Activated CD4-positive, alpha-beta T cell treated with anti-CD3 and anti-CD28 coated beads for 36 hours (primary cell): ENCODE measurements at places on chromosomes 13 and 19. TPM values are rescaled to one million over a fixed set of nuclear protein-coding genes. Genes with fewer than 3 reads are reported as not detected.

IZUMO1 gene
- total RNA-seq = not detected

ACTMAP gene
- total RNA-seq = 18.0 TPM

CD209 gene
- total RNA-seq = not detected

ZNF208 gene
- total RNA-seq = 3.4 TPM

STX10 gene
- total RNA-seq = 64.8 TPM

MEDAG gene
- not detected for total RNA-seq

CRX gene
- not detected for total RNA-seq

EXOC3L2 gene
- not detected for total RNA-seq

CYP2A7 gene
- total RNA-seq = not detected

ZIC5 gene
- not detected for total RNA-seq

ZNF8 gene
- total RNA-seq = 4.4 TPM

KLHL1 gene
- not detected for total RNA-seq

CYP2F1 gene
- total RNA-seq = not detected

TUBA3C gene
- total RNA-seq = not detected

FCHO1 gene
- 51.8 TPM for total RNA-seq

SYT3 gene
- total RNA-seq = 0.11 TPM

ZNF813 gene
- total RNA-seq = 5.8 TPM

C13orf42 gene
- total RNA-seq = not detected

DMKN gene
- 1.3 TPM for total RNA-seq

MBD3L2 gene
- total RNA-seq = not detected

COX7A1 gene
- not detected for total RNA-seq

CALR3 gene
- not detected for total RNA-seq

SERTM1 gene
- not detected for total RNA-seq

COG3 gene
- total RNA-seq = 18.0 TPM

DLL3 gene
- 0.72 TPM for total RNA-seq

ZNF729 gene
- total RNA-seq = not detected

KLF1 gene
- total RNA-seq = 0.37 TPM

FFAR3 gene
- 3.1 TPM for total RNA-seq

PTH2 gene
- not detected for total RNA-seq

PPM1N gene
- 3.1 TPM for total RNA-seq

MICU2 gene
- total RNA-seq = 28.7 TPM

ZNF625 gene
- 5.5 TPM for total RNA-seq

NKPD1 gene
- total RNA-seq = 0.09 TPM

HTR2A gene
- total RNA-seq = not detected

GPR12 gene
- total RNA-seq = not detected

RFXANK gene
- total RNA-seq = 68.5 TPM

IL11 gene
- 0.09 TPM for total RNA-seq

SNAPC2 gene
- 14.6 TPM for total RNA-seq

PEX11G gene
- 0.51 TPM for total RNA-seq

TMC4 gene
- 0.55 TPM for total RNA-seq

C1QTNF9 gene
- not detected for total RNA-seq

NCR1 gene
- not detected for total RNA-seq

LYPD4 gene
- total RNA-seq = not detected

PLK5 gene
- total RNA-seq = not detected

PLEKHA4 gene
- 10.9 TPM for total RNA-seq

CCDC70 gene
- total RNA-seq = not detected

GPR183 gene
- 51.9 TPM for total RNA-seq

FXYD3 gene
- total RNA-seq = not detected
